ENCODE measurements at places on chromosomes 1 and 21.

DNA sequence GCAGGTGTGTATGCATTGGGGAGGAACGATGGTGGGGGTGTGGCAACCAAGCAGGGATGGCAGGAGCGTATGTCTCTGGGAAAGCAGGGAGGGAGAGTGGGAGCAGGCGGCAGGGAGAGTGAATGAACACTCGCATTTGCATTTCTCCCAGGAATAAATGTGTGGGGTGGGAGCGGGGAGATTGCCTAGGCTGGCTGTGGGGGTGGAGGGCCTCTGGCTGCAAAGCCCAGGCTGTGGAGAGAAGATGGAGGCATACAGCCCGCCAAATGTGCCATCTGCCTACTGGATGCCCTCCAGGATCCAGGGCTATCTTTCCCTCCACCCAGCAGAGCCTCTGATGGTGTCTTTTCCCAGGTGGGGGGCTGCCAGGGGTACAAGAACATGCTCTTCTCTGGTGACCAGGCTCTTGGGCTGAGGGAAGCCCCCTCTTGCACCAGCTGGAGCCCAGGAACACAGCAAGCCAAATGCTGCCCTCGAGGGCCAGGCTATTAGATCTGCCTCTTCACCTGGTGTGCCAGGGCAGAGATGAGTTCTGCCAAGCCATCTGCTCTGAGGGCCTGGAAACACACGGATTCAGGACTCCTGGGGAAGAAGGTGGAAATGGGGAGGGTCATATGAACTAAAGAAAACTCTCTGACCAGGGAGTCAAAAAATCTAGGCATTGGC lies 1.7 kb upstream of the OPTC start:
- DNase-seq: no peak

- no peak for DNase-seq
Measured at GRCh38 chr21:31609081-31609480, 50.4 kb upstream of the SOD1 start.

GRCh38 chr21:37582590-37582989 lies 216.0 kb downstream of the DYRK1A start:
- peak; percentile 61 for DNase-seq

DNA sequence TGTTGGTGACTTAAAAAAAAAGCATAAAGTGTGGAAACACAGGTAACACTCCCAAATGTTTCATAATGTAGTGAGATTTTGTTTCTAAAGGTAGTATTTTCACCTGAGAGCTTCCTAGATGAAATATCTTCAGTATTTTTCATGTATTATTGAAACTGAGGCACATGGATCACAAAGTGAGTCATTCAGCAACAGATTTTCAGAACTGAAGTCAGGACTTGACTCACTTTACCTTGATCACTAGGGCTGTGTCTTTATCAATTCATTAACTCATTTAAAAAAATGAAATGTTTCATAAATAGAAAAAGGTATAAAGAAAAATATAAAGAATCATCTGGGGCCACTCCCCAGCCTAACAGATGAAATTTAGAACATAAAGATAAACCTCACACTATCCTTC lies 66.5 kb upstream of the RCC1 start:
- no peak for DNase-seq

DNA sequence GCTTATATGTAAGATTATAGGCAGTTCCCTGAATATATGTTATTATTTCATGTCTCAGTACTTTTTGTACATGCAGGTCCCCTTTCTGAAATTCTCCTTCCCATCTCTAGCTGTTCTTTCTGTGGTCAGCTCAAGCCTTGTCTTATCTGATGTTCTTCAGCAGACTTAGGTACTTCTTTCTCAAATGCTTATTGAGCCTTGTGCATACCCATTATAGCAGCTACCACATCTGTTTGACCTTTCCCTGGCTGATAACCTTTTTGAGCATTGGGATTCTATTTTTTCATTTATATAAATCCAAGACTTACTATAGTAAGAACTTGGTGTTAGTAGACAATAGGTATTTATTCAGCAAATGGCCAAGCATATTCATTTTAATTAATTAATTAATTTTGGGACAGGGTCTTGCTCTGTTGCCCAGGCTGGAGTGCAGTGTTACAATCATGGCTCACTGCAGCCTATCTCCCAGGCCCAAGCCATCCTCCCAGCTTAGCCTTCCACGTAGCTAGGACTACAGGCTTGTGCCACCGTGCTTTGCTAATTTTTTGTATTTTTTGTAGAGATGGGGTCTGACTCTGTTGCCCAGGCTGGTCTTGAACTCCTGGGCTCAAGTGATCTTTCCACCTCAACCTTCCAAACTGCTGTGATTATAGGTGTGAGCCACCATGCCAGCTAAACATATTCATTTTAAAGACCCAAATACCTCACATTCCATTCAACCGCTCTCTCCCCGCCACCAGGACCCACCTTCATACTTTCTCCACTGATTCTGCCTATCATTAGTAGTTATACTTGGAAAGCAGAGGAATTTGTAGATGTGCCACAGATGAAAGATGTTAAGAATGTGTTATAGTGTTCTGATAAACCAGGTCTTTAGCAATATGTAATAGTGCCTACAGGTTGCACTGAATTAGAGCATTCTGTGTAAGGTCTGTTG lies 16.7 kb downstream of the TIPRL start:
- no peak for DNase-seq

GRCh38 chr1:240101306-240101705 lies 9.6 kb downstream of the FMN2 start:
- no peak for DNase-seq

DNA sequence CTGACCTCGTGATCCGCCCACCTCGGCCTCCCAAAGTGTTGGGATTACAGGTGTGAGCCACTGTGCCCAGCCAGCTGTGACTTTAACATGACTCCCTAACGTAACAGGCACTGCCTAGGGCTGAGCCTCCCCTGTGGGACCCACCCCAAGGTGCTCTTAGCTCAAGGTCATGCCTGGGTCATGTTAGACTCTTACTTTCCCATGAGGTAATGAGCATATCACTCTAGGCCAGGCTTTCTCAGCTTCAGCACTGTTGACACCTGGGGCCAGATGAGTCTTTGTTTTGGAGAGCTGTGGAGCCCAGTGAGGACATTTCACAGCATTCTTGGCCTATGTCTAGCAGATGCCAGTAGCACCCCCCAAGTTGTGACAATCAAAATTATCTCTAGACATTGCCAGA lies 4.5 kb downstream of the NECAP2 start:
- DNase-seq: no peak

DNA sequence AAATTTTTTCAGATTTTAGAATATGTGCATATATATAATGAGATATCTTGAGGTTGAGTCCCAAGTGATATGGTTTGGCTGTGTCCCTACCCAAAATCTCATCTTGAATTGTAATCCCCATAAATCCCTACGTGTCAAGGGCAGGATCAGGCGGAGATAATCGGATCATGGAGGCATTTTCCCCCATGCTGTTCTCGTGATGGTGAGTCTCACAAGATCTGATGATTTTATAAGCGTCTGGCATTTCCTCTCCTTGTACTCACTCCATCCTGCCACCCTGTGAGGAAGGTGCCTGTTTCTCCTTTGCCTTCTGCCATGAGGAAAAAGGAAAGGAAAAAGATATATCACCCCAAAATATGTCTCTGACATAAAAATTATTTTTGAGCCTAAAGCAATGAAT lies 64.6 kb downstream of the TOR3A start:
- DNase-seq: no peak

GRCh38 chr1:150628766-150629114 lies 672 bp downstream of the ENSA start:
- DNase-seq: no peak

DNA sequence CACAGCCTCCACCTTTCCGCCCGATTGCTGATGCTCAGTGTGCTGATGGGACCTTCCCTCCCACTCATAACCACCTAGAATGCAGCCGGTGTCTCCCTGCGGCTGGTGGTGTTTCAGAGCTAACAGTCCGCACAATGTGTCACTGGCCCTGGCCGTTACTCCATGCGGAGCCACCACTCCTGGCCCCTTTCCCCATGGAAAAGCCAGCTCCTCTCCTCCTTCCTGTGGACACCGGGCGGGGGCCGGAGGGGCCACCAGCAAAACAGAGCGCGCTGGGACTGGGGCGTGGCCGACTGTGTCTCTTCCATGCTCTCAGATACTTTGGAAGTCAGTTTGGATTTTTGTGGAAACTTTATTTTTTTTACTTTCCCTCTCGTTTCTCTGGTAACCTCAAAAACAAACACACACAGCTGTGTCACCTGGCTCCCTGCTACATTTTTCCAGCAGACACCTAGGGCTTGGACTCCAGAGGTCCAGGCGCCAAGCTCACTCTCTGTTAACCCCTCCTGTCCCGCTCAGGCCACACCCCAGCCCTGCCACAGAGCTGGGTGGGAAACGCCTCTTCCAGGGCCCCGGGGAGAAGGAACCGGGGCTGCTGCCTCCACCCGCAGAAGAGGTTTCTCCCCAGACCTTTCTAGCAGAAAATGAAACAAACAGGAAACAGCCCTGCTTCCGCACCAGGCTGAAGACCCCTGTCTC lies 32.5 kb upstream of the COL6A2 start:
- DNase-seq: peak; percentile 59

- no peak for DNase-seq
Measured at GRCh38 chr1:59596956-59597355, 217.8 kb upstream of the HOOK1 start.

DNA sequence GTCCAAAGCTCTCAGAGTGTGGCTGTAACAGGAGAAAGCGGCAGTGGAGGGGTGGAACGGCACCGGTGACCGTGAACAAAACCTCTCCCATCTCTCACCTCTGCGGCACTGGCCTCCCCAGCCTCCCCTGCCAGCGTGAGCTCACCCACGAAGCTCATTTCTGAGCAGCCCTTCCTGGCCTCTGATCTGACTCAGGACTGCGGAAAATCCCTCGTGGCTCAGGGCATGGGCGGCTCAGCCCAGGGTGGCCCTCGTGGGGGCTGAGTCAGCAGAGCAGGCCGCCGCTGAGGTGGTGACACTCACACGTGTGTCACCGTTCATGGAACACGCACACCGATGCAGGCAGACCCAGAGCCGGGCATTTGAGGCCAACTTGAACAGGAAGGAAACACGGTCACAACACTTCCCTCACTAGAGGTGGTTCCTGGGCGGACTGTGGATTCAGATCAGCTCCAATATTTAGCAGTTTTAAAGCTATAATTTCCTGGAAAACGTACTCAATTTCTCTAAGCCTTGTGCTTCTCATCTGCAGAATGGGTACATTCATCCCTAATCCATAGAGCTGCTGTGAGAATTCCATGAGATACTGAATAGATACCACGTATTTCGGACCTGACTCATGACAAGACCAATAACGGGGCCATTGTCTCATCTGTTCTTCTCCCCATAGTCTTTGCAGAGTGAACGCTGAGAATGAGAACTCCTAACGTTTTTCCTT lies 115.0 kb upstream of the TMPRSS2 start:
- no peak for DNase-seq

GRCh38 chr1:150596976-150597375 lies 17.6 kb upstream of the MCL1 start:
- no peak for DNase-seq

DNA sequence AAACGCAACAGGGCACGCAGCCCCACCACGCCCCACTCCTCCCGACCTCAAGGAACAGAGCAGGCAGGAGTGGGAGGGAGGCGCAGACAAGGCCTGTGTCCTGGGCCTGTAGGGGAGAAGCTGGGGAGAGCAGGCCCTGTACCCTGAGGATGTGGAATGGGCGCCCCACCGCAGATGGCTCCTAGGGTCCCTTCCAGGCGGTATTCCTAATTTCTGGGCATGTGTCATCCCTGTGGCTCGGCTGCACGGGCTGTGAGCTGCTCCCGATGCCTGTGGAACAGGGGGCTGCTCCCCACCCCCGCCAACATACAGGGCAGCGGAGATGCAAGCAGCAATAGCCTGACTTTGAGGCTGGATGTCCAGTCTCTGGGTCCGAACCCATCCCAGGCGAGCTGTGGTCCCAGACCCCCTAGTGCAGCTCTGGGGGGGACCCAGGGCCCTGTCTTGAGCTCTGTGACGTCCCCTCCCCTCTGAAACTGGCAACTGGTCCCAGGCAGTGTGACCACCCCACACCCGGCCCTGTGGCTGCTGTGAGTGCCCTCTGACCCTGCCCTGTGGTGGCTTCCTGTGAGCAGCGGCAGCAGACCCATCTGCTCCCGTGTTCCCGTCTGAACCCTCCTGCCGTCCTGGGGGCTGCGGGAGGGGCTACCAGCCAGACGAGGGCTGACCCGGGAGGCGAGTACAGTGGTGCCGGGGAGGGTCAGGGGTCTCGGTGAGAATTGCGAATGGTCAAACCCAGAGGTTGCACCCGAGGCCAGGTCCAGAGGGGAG lies 13.9 kb upstream of the COL6A2 start:
- DNase-seq: no peak

DNA sequence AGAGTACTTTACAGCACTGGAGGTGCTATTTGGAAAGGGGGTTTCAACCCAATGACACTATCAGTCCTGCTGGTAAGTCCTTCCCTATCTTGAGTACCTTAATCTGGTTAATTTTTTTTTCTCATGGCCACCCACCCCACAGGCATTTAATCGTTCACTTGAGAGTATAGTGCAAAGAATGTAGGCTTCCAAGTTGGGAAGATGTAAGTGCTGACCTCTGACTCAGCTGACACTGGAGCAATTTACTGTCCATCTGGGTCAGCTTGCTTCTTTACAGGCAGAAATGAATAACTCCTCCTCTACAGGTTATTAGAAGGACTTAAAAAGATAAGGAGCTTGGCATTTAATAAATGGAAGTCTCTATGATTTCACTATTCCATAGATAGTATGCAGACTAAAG lies 89.6 kb downstream of the AK5 start:
- DNase-seq: no peak

- DNase-seq: no peak
Measured at GRCh38 chr1:7508052-7508933, 262.8 kb upstream of the VAMP3 start.

DNA sequence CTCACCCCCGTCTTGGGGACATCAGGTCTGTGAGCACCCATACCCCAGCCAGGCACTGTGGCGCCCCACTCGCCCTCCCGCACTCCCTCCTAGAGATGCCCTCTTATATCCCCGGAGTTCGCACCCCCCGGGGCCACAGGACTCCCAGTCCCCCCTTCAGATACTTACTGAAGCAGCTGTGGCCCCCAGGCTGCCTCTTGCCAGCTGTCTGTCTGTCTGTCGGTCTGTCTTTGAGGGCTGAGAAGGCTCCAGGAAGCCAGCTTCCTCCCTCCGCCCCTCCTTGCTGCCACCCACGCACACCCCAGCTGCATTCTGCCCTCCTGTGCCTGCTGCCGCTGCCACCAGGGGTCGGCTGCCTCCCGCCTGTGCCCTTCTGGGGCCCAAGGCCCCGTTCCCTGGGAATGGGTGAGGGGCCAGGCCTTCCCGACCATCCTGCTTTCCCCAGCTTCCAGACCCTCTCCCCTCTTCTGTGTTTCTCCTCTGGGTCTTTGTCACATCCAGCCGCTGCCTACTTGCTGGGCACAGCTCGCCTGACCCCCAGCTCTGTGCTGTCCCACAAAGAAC lies at the start of gene PTPN7:
TSS of gene PTPN7 (minus strand) at position 226 of the 564 bp plus-strand sequence. CDS start 1,200 bp downstream, outside the sequence.
- no peak for DNase-seq

GRCh38 chr1:212326541-212326940 lies 41.3 kb downstream of the PPP2R5A start:
- no peak for DNase-seq

- no peak for DNase-seq
Measured at GRCh38 chr1:221511797-221512196, 230.1 kb downstream of the DUSP10 start.

- DNase-seq: no peak
Measured at GRCh38 chr1:203513585-203514031, 19.7 kb downstream of the OPTC start.

GRCh38 chr1:179794669-179795068 lies 51.6 kb downstream of the FAM163A start:
- DNase-seq: peak; percentile 39

All from brain microvascular endothelial cell (primary cell).